Bladder microvascular endothelial cell (primary cell): ENCODE measurements at places on chromosomes 16 and 17. TPM values are rescaled to one million over a fixed set of nuclear protein-coding genes. Genes with fewer than 3 reads are reported as not detected.

The PRSS21 gene
- 0.32 and 1.7 TPM in 2 replicates for total RNA-seq

The KRT33B gene
- not detected in 2 replicates for total RNA-seq

The WNT3 gene
- total RNA-seq, result 0.97 and 1.1 TPM in 2 replicates

The ZG16 gene
- not detected in 2 replicates for total RNA-seq

The RBFOX1 gene
- not detected in 2 replicates for total RNA-seq

The METRN gene
- 25.3 and 31.1 TPM in 2 replicates for total RNA-seq

The PYY gene
- not detected in 2 replicates for total RNA-seq

The TP53TG3B gene
- not detected in 2 replicates for total RNA-seq

The TNFRSF13B gene
- not detected in 2 replicates for total RNA-seq
